Omental fat pad (tissue), 4 donors: ENCODE measurements at places on chromosomes 13 and 19.

DNA sequence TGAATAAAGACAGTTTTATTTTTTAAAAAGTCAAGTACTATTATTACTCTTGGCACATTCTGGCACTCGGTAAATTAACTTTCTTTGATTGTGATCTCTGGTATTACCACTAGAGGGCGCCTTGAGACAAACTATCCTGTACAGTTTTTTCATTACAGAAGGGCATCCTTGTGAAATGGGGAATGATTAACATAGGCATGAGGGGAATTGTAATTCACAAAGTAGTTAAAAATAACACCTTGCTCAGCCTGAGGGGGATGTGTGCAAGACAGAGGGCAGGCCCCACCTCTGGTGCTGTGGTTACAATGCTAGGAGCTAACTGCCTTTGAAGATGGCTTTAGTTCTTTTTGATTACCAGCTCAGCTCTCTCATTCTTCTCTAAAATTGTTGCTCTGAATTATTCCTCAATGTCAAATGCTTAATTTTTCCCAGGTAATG, 24.2 kb upstream of the C1QTNF9B start:
- no peak for DNase-seq

- no peak for DNase-seq
These were observed 290.2 kb downstream of the IRS2 start for GRCh38 chr13:109496216-109496615.

GRCh38 chr19:58579473-58580142, 6.5 kb upstream of the MZF1 start:
- DNase-seq: no peak

DNA sequence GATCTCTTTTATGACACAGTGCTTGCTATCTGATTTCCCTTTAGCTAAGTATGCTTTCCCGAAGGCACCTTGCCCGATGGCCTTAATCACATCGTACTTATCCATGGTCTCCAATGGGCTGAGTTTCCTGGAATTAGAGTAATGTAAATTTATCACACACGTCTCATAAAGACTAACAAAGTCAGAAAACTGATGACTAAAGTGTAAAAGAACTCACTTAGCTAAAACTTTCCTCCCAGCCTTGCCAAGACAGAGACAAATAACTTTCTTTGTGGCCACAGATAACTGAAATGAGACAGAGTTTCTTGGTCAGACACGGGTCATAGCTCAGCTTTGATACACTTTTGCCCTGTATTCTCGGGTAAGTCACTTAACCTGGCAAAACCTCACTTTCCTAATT, 1.5 kb downstream of the NEK5 start:
- no peak for DNase-seq

- DNase-seq: no peak
These were observed 6.2 kb downstream of the RPS19 start for GRCh38 chr19:41866284-41866683.

DNA sequence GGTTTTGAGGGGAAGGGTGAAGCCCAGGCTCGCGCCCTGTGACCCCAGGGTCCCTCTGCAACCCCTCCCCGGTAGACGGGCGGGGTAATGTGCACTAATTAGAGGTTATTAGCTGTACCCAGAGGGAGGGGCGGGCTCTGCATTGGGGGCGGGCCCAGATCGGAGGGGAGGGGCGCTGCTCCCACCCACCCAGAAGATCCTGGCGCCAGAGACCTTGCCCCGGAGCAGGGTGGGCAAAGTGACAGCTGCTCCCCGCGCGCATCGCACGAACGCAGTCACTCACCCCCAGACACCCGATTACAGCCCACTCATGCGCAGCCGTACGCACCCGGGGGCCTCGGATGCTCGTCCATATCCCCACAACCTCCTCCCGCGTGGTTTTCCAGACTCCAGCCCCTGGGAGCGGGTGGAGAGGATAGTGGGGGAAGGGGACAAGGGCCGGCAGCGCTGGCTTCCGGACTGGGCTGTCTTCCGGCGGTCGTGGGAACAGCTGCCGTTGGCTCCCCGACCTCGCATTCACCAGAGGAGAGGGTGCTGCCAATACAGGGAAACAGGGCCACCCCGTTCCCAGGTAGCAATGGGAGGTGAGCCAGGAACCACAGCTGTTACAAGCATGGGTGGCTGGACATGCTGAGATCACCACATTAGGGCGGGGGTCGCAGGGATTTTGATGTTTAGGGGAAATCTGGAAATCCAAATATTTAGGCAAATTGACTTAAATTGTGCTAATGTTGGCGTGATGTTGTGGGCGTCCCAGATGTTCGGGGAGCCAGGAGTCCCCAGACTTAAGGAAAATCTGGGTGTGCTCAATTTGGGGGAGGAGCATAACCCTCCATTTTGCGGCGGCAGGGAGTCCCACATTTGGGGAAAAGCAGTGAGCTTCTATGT, 2.9 kb upstream of the HOOK2 start:
- DNase-seq: no peak

- DNase-seq: no peak
These were observed 8.7 kb downstream of the EML2 start for GRCh38 chr19:45630463-45630862.
